Bronchial epithelial cell (primary cell): ENCODE measurements at places on chromosomes 13 and 19.

DNA sequence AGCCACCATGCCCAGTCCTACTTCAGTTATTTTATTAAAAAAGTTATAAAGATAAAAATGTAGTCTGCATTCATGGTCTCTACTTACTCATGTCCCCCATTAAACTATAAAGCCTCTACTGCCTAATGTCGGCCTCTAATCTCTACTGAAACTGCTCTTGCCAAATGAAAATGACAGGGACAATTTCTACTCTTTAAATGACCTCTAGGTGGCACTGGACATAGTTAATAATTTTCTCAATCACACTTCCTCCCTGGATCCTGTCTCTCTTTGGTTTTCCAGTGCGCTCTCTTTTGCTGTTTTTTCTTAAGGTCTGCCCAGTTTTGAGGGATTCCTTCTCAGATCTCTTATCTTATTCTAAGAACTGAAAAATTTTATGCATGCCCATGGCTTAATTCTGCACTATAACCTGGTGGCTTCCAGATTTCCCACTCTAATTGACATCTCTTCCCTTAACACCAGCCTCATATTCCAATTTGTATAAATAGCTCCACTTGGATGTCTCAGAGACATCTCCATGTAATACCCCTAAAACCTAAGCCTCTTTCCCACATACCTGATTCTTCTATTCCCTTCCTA, 54.3 kb downstream of the MTMR6 start:
- DNase-seq = peak; percentile 44

DNA sequence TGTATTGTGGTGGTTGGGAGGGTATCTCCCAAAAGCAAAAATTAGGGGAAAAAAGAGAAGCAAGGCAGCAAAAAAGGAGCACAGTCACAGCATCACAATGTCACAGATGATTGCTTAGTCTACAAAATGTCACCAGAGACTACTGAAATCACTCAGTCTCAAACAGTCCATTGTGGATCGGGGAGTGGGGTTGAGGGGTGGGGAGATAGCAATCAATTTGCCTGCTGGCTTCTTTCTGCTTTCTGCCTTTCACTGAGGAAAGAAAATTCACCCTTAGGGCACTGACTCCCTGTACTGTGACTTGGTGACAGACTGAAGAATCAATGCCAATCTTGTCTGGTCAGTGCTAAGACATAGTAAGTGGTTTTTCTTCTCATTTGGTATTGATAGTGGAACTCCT, 2127.1 kb upstream of the PCDH20 start:
- DNase-seq = no peak

DNA sequence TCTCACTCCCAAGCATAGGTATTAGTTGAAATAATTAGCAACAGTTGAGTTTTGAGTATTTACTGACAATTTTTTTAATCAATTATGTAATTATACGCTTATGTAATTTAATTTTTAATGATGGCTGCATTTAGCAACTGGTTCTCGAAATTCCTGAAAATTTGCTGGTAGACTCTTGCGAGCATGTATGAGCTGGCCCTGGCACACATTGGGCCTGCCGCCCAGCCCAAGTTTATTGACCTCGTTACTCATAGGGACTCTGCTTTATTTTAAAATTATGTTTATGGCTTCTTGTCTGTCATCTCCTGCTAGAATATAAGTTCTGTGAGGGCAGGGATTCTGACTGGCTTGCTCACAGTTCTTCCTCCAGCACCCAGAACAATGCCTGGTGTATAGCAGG, 6.7 kb downstream of the KLK14 start:
- DNase-seq = peak; percentile 38

GRCh38 chr13:111897846-111898215, 169.1 kb upstream of the SOX1 start:
- DNase-seq = no peak

DNA sequence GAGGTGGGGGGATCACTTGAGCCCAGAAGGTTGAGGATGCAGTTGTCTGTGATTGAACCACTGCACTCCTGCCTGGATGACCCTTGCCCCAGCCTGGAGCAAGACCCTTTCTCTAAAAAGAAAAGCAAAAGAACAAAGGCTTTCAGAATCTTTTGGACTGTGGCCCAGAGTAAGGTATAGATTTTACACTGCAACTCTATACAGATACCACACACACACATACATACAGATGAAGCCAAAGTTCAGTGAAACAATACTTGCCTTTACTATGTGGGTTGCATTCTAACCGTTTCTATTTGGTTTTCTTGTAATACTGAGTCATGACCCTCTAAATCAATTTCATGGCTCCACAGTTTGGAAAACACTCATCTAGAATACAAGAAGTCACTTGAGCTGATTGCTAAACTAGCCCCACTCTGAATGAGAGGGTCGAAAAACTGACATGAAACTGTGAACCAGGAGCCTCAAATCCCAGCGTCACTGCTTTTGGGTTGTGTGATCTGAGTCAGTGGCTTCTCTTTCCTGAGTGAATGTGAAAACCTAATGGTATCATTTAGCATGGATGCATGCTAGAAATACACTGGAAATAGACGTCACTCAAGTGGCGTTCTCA, 756.1 kb downstream of the UQCRFS1 start:
- DNase-seq = no peak

DNA sequence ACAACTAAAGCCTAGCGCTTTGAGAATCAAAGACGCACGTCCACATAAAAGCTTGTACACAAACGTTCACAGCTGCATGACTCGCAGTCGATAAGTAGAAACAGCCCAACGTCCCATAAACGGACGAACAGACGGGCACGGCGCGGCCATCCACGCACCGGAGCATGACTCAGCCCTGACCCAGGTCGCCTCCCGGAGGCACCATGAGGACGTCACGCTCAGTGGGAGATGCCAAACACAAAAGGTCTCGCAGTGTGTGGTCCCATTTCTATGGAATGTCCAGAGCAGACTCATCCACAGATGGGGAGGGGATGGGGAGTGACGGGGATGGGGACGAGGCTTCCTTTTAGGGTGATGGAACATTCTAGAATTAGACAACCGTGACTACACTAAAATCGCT, 9.4 kb downstream of the POLRMT start:
- no peak for DNase-seq

DNA sequence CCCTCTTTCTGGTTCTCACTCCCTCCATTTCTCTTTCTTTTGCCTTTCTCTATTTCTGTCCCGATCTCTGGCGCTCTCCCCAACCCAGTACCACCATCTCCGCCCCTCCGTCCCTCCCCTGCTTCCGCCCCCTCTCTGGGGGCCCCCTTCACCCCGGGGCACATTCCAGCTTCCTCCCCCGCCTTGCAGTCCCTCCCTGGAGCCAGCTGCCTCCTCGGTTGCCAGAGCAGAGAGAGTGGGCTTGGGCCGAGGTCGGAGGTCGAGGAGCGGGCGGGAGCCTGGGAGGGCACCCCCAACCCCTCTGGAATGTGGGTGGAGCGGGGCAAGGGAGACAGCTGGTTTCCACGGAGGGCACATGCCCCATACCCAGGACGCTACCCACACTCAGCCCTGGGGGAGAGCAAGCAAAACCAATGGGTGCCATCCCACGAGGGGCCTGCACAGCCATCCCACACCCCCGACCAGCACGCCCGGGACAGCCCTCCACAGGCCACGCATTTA, 6.5 kb upstream of the CIRBP start:
- no peak for DNase-seq

- no peak for DNase-seq
These were observed 15.7 kb downstream of the PTPRS start for GRCh38 chr19:5324947-5325346.
